Tracheal epithelial cell (primary cell): ENCODE measurements at places on chromosomes 5 and 9. TPM values are rescaled to one million over a fixed set of nuclear protein-coding genes. Genes with fewer than 3 reads are reported as not detected.

Gene ANKRD18A
- 0.48 and 0.64 TPM in 2 replicates for total RNA-seq

Gene TRIM7
- total RNA-seq: 28.2 and 43.3 TPM in 2 replicates

Gene NFIL3
- total RNA-seq: 32.0 and 50.4 TPM in 2 replicates

Gene IL33
- total RNA-seq: 3.6 and 12.8 TPM in 2 replicates

Gene C9orf153
- total RNA-seq: 0.48 and 0.85 TPM in 2 replicates

Gene EXOSC3
- 22.0 and 33.5 TPM in 2 replicates for total RNA-seq

Gene CER1
- not detected in 2 replicates for total RNA-seq

Gene NR2F1-AS1
- under 0.01 and 1.2 TPM in 2 replicates for total RNA-seq

Gene NFX1
- total RNA-seq: 15.7 and 21.1 TPM in 2 replicates

Gene STPG3
- total RNA-seq: not detected in 2 replicates

Gene CCL27
- total RNA-seq: not detected in 2 replicates

Gene NSD1
- total RNA-seq: 33.0 and 43.3 TPM in 2 replicates

Gene ANKRD31
- total RNA-seq: under 0.01 TPM in 1 of 2 replicates, not detected in the other

Gene ARSI
- total RNA-seq: 14.9 and 29.6 TPM in 2 replicates

Gene CTXN3
- total RNA-seq: not detected in 2 replicates

Gene PFDN1
- 46.5 and 63.9 TPM in 2 replicates for total RNA-seq

Gene SLC22A5
- 7.7 and 12.5 TPM in 2 replicates for total RNA-seq

Gene OSMR
- total RNA-seq: 38.8 and 77.6 TPM in 2 replicates

Gene ZBTB43
- 13.0 and 14.3 TPM in 2 replicates for total RNA-seq

Gene TSSK1B
- under 0.01 and 0.21 TPM in 2 replicates for total RNA-seq

Gene CCDC69
- 1.3 and 1.7 TPM in 2 replicates for total RNA-seq

Gene TMEM171
- 2.2 TPM in 1 of 2 replicates, not detected in the other for total RNA-seq

Gene OR1L6
- 0.24 TPM in 1 of 2 replicates, not detected in the other for total RNA-seq

Gene SELENOP
- 5.1 and 8.1 TPM in 2 replicates for total RNA-seq

Gene ELOVL7
- 14.1 and 22.7 TPM in 2 replicates for total RNA-seq

Gene GHR
- total RNA-seq: 1.4 and 1.7 TPM in 2 replicates

Gene OBP2B
- not detected in 2 replicates for total RNA-seq

Gene DMGDH
- 2.7 and 9.2 TPM in 2 replicates for total RNA-seq

Gene AQP7
- total RNA-seq: not detected in 2 replicates

Gene ADRB2
- 13.6 and 42.4 TPM in 2 replicates for total RNA-seq

Gene ADCY2
- under 0.01 and 1.1 TPM in 2 replicates for total RNA-seq
